Left forelimb (tissue), 1 donor: ENCODE measurements at places on chromosomes 5 and 9.

- DNase-seq, result no peak
Measured at GRCh38 chr5:108028412-108028811, 353.5 kb downstream of the FBXL17 start.

DNA sequence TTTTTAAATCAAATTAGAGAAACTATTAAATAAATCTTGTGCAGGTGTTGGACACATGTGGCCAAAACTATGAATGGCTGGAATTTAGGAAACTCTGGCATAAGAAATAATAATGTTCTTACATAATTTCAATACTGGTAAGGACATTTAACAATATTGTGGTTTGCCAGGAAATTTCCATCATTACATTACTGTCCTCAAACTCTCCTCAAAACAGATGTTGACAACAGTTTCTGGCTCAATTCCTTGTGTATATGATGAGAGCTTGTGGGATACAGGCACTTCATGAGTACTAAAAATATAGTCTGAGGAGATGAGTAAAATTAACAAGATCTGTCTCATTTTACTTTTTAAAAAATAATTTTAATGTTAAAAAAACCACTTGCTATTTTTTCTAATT, 27.9 kb downstream of the MCTP1 start:
- no peak for DNase-seq

DNA sequence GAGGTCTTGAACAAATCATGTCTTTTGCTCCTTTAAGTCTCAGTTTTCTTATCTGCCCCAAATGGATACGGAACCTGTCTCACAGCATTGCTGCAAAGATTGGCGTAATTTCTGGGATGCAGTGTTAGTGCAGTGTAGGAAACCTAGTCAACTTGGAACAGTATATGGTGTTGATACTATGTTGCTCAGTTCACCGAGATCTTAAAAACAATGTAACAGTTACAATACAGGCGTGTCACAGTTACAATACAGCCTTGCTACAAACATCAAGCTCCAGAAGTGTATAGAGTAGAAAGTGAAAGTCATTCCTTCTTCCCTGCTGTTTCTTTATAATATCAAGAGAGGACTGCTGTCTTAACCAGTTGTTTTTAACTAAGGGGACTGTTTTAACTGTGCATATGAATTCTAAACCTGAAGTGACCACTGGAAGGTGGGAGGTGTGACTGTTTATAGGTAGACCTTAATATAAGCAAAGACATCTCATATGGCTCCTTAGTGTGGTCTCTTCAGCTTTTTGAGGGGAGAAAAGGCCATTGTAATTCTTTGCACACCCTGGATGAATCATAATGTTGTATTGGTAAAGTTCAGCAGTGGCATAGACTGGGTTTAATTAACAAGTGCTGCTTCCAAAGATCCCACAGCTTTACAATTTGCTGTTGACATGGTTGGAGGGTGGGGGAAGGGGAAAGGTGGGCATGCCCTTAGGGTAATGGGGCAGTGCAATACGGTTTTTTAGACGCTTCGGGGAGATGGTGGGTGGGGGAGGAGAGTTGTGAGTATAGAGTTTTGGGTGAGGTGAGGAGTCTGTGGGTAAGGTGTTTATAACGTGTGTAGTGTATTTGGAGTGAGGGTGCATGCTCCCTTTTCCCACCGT, 12.9 kb downstream of the PRRC2B start:
- DNase-seq, result no peak

DNA sequence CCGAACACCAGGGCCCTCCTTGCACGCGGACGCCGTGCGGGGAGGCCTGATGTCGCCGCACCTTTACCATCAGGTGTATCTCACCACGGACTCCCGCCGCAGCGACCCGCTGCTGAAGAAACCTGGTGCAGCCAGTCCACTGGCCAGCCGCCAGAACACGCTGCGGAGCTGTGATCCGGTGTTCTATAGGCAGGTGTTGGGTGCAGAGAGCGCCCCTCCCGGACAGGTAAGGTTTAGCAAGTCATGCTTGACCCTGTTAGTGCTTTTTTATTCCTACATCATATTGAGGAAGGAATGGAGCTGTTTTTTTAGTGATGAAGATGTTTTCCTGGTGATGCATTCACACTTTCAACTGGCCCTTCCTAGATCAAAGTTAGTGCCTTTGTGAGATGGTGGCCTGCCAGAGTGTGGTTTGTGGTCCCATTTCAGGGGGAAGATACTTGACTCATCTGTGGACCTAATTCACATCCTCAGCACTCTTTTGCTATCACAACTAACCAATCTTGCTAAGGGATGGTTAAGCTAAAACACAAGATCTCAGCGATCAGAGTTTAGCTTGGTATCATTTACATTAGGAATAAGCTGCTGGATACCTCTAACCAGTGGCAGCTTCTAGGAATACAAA, 2.7 kb downstream of the PCDHGC3 start:
- no peak for DNase-seq

GRCh38 chr5:117160391-117160790, 585.8 kb upstream of the SEMA6A start:
- no peak for DNase-seq

DNA sequence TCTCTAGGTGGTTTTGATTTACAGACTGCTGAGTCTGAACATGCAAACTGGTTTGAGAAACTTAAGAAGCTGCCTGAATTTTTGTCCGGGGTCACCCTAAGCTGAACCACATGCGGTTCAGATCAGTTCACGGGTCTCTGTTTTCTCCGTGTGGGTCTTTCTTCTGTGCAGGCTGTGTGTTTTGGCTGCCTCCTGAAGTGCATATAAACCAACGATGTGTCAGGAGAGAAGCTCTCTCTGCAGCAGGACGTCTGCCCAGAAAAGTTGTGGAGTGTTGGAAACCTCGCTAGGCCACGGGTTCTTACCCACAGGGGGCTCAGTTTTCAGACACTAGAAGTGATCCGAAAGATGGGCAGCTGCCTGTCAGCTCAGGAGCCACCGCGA, 364.2 kb downstream of the IRX2 start:
- DNase-seq, result no peak

DNA sequence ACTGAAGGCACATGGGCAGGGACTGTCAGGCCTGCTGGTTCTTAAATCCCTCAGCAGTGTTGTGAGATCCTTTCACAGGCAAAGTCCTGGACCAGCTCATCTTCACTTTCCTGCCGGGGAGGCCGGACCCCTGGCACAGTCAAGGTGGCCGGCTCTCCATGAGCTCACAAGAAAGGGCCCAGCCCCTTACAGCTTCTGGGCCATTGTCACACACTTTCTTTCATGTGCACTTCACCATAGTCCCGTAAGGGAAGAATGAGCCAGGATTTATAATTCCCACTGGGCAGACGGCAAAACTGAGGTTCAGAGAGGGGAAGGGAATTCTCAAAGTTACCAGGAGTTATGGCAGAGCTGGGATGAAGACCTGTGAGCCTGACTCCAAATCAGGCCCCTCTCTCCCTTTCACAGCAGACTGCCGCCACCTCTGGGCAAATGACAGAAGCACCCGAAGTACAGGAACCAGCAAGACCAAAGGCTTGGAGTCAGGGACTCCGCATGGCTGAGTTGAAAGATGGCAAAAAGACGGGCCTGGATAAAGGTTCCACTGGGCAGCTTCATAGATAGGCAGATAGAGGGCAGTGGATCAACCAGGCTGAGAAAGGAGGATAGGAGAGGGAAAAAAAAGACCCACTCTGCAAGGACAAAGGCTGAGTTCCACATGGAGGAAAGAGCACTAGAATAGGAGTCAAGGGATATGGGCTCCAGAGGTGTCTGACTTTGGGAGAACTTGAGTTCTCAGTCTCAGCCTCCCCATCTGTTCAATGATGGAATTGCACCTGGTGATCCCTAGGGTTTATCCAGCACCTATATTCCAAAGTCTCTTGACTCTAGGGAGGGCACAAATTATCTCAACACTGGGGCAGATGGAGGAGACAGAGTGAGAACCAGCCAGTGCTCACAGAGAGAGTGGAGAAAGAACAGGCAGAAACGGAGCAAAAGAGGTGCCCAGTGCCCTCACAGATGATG, 128.7 kb downstream of the PAX5 start:
- peak; percentile 17 for DNase-seq

- no peak for DNase-seq
Measured at GRCh38 chr5:109016300-109016699, 268.6 kb downstream of the FER start.

DNA sequence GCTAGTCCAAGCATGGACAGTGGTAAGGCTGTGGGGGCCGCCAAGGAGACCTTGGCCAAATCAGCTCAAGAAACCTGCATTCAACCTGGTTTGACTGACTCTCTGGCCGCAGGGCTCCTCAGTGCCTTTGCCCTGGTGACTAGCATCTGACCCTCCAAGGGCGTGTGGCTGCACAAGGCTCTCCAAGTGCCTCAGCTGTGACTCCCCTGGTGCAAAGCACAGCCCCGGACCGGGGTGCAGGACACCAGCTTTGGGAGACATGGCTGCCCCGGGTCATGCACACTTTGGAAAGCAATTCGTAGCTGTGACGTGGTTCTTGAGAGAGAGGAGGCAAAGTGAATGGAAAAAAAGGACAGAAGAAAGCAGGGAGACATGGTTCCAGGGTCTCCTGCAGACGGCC, 245.2 kb upstream of the IRX2 start:
- DNase-seq, result no peak

DNA sequence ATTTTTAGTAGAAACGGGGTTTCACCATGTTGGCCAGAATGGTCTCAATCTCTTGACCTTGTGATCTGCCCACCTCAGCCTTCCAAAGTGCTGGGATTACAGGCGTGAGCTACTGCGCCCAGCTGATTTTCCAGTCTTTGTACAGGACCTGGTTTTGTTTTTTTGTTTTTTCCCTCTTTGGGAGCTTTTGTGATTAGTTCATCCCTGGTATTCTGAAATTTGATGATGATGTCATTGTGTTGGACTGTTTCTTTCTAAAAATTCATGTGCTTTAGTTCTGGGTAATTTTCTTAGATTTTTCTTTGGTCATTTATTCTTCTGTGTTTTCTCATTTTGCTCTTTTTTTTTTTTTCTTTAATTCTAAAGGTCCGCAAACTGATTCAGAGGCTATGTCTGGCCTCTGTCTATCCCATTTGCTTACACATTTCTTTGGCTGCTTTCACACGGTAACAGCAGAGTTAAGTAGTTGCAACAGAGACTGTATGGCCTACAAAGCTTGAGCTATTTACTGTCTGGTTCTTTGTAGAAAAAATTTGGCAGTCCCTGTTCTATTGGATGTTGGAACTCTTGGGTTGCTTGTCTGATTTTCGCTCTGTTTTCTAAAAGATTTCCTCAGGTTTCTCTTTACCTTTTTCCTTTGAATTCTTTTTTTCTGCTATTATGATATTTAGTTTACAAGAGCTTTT, 24.8 kb downstream of the STX17 start:
- DNase-seq, result no peak

- no peak for DNase-seq
Measured at GRCh38 chr5:43661102-43661501, 58.1 kb downstream of the NNT start.

DNA sequence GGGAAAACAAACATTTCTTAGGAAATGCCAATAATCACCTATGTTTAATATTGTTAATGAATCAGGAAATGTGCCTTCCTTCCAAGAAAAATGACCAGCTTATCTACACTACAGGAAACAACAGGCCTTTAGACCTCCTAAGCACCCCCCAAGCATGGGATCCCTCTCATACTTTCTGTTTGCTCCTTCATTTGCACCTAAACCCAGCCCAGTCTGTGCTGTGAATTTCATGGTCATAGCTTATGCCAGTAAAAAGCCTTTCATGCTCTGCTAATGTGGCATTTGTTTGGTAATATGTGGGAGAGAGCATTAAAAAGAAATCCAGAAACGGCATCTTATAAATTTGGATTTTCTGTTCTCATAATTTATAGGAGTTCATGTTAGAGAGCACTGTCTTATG, 511.1 kb downstream of the EBF1 start:
- no peak for DNase-seq

DNA sequence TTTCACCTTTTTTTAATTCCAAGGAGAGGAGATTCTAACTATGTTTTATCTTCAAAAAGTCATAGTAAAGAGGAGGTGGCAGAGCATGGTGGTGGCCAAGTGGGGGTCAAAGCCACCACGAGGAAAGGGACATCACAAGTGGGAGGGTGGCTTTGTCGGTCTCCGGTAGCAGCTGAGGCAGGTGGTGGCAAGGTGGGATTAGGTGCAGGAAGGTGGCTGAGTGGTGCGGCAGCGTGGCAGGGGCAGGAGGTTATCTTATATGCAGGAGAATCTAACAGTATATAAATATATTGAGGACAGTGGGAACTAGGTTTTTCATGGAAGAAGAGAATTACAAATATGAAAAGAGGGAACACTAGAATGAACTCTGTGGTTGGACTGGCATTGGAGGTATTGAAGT, 196.8 kb downstream of the FSTL4 start:
- peak; percentile 12 for DNase-seq

DNA sequence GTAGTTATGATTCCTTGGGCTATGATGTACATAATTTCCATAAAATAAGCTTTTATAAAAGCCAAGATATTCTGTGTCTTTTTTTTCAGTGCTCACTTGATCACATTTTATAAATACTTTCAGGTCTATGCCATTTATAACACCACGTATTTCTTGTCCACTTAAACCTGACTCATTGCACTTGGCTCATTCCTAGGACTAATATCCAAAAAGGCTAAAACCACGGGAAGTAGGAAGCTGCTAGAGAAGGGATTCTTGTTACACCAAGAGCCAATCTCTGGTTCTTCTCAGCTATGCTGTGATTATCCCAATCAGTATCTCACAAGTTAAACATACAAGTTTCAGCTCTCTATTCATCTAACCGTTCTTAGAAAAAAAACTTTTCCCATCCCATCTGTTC, 80.4 kb upstream of the CDH6 start:
- DNase-seq, result no peak

GRCh38 chr5:68260467-68260866, 44.9 kb downstream of the PIK3R1 start:
- no peak for DNase-seq

GRCh38 chr9:12625844-12626243, 67.3 kb upstream of the TYRP1 start:
- DNase-seq, result no peak

DNA sequence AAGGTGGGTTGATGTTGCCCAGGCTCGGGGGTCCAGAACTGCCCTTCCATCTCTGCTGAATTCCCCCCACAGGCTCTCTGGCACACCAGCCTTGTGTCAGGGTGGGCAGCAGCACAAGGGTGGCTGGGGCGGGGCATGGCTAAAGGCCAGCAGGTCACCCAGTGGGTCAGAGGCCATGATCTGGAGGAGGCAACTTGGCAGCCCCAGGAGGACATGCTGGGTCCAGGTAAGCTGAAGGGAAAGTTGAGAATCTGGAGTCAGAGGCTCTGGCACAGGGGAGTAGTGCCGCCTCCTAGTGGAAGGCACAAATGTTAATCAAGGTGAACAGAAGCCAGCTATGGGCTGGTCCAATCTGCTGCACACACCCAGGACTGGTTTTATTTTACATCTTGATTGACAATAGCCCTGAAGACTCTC, 6.2 kb downstream of the TMEM8B start:
- no peak for DNase-seq

DNA sequence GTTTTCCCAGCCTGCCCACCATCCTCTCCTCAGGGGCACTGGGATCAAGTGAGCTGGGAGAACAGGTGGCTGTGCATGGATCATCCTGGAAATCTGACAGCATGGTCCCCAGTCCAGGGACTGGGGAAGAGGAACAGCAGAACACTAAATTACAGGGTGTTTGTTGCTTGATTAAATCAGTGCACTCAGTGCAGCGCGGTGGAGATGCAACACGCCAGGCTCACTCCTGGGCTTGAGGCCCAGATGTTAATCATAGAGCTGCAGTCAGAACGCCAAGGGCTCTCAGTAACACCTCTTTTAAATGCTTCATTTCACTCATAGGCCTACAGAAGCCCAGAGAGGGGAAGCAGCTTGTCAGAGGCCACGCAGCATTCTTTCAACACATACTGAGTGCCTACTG, 14.2 kb upstream of the LARP1 start:
- no peak for DNase-seq
